ENCODE measurements at places on chromosomes 1 and 21.
A peak's percentile ranks its signal among the peaks of the same experiment; 100 is the strongest.

GRCh38 chr21:35340273-35340672 is 291.2 kb upstream of the RUNX1 start:
- no peak for DNase-seq

GRCh38 chr21:36738489-36739126 is 39.7 kb downstream of the SIM2 start:
- DNase-seq = no peak

DNA sequence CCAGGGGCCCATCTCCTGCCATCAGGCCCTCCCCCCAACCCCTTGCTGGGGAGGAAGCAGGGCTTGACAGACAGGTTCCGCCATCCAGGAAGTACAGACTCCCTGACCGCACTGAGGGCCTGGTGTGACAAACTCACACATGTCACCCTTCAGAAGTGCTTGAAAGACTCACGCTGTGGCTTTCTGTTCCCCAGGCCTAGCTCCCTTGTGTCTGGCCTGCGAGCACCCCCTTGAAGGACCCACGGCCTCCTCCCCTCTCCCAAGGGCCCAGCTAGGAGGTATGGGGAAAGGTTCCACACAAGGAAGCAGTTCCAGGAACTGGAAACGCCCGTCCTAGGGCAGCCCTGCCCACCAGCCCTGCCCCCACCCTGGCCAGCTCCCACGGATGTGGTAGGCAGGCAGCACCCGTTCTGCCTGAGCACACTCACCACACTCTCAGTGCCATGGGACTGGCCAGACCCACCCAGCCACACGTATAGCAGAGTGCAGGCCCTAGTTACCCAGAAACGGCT is 26.7 kb downstream of the SLC2A1 start:
- no peak for DNase-seq

GRCh38 chr1:95247607-95248006 is 13.6 kb downstream of the RWDD3 start:
- no peak for DNase-seq

- no peak for DNase-seq
These were observed 650.3 kb downstream of the AJAP1 start for GRCh38 chr1:5304702-5305101.

GRCh38 chr1:212625781-212626450 is 17.4 kb downstream of the ATF3 start:
- DNase-seq = no peak

DNA sequence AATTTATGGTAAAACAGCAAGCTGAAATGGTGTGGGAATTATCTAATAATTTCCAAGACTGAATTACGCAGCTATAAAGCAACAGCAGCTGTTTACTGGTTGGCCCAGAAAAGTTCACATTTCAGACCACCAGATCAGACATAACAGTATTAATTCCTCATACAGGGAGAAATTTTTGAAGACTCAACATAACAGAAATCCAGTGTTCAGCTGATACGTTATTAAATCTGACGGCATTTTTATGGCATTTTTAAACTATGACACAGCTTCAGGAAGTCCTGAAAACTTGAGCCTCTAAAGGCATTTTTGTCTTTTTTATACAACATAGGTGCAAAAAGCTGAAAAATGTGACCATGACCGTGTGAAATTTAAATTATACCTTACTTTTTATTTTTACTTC is 91.2 kb downstream of the APP start:
- no peak for DNase-seq

DNA sequence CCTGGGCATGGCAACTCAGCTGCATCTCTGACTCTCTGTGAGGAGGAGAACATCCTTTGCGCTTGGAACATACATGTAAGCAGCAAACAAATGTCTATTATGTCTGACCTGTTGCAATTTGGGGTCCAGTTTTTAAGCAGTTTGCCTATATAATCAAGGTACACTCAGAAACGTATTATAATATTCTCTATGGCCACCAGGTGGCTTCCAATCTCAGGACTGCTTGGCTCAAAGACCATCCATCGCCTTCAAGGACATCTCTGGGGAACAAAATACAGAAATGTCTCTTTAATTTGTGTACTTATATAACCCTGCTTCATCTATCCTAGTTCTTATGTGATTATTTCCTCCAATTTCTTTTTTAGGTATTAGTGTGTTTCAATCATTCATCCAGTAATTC is 227.2 kb downstream of the OLFM3 start:
- DNase-seq = no peak

- no peak for DNase-seq
These were observed 870.5 kb upstream of the CXADR start for GRCh38 chr21:16642353-16642752.

- DNase-seq = no peak
These were observed 47.4 kb downstream of the ZMYM1 start for GRCh38 chr1:35126546-35126945.

DNA sequence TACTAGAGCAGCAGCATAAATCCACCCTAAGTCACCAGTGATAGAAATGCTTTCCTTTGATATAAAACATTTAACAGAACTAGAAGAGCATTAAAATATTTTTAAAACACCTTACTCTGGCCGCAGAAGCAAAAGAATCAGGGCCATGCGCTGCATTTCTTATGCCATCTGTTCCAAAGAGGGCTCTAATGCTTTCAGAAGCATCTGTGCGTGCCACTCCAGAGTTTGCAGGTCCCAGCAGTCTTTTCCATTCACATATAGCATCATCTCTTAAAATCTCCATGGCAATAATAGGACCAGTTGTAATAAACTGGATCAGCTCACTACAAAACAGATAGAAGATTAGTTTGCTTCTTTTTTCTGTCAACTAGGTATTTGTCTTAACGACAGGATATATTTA is 69.2 kb downstream of the NME7 start:
- DNase-seq = no peak

- no peak for DNase-seq
These were observed 51.5 kb upstream of the WNT2B start for GRCh38 chr1:112457241-112457640.

GRCh38 chr21:15543473-15543872 is 186.3 kb upstream of the USP25 start:
- DNase-seq = no peak

DNA sequence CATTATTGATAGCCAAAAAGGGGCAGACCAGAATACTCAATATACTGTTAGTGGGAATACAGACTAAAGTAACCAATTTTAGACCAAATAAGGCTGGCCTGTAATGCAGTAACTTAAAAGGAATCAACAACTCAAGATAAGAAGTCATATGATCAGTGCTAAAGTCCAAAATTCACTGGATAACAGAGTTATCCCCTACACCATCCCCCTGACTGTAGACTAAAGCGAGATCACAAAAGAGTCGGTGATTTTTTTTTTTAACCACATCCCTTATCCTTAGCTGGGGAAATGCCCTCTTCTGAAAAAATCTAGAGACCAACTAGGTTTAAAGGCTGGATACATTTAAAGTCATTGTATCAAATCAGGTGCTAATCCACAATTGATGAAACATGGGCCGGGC is 7.7 kb downstream of the UBR4 start:
- DNase-seq = no peak

GRCh38 chr1:232593717-232594502 is 36.0 kb downstream of the SIPA1L2 start:
- no peak for DNase-seq

- no peak for DNase-seq
These were observed 87.7 kb downstream of the C4BPA start for GRCh38 chr1:207191776-207192175.

- no peak for DNase-seq
These were observed 2.0 kb upstream of the RCSD1 start for GRCh38 chr1:167627865-167628641.

GRCh38 chr21:27954543-27955165 is 987.8 kb upstream of the ADAMTS5 start:
- no peak for DNase-seq

DNA sequence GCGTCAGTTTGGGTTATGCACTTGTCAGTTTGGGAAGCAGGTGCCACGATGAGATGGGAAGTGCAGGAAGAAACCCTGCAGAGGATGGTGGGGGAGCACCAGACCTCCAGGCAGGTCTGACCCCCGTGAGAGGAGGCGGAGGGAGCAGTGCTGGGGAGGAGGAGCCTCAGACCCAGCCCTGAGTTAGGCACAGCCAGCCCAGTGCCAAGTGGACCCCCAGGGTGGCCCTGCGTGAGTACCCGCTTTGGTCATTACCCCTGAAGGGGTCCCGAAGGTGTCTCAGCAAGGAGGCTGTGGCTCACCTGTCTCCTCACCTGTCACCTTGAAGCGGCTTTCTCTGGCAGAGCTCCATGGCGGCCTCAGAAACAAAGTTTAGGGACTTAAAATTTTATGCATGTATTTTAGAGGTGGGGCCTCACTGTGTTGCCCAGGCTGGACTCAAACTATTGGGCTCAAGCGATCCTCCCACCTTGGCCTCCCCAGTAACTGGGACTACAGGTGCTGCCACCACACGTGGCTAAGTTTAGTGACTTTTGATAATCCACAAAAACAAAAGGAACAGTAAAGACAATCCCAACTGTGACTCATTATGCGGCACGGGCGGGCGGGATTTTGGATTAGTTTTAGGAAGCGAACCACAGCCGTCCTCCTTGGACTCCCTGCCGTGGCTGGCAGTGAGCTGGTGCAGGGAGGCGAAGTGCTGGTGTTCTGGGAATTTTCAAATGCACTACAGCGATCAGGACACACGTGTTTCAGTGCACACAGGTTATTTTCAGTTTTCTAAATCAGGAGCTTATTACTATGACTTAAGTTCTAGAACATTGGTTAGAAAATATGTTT is 4.7 kb downstream of the AGPAT3 start:
- no peak for DNase-seq

- no peak for DNase-seq
These were observed 19.7 kb upstream of the PGBD2 start for GRCh38 chr1:248886237-248886895.

GRCh38 chr1:167439301-167439988 is 78.9 kb downstream of the CD247 start:
- peak; percentile 33 for DNase-seq

DNA sequence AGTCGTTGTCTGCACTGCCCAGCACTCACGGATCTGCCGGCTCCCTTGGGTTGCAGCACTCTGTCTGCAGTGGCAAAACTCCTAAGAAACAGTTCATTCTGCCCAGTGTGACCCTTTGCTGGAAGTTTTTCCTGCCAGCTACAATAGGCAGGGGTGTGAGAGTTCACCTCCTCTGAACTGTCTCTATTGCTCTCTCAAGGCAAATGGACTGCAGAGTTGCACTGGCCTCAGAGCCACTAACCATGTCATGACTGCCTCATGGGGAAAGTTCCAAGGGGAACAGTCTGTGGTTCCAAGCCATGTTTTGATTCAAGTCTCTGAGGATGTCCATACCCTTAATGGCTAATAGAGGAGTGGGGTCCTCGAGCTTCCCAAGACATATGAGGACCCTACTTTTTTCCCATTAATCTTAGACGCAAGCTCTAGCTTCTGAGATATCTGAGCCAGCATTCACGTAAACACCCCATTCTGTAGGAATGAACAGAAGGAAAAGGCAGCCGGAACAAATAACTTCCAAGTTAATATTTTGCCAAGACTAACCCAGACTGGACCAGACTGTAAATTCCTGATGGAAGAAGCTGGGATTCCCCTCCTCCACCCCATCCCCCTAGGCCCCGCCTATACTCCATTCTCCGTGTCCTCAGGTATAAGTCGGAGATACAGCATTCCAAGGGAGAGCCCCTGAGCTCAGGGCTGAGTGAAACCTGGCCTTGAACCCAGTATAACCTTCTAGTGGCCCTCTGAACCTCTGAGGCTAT is 93.8 kb upstream of the AKT3 start:
- no peak for DNase-seq

DNA sequence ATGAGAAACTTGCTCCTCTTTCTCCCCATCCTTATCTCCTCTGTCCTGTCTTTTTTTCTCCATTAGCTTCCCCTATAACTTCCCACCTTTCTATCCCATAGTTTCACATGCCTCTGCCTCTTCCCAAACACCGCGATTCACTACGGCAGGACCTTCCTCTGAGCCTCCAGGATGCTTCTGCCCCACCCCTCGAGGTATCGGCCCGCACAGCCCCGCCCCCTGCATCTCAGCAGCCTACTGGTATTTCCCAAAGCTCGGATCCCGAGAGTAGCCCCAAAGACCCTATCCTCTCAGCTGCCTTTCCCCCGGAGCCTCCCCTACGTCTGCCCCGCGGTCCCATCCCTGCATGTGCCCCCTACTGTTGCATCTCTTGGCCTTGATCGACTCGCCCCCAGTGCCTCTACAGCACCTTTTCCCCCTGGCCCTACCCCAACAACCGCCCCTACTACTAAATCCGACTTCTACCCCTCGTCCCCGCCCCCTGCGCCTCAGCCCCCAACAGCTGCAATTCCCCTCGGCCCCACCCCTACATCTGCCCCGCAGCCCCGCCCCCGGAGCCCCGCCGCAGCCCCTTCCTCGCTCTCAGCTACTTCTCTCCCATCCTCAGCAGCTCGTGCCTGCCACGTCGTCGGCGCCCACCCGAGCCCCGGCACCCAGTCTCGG is 512 bp downstream of the PIAS3 start:
- DNase-seq = peak; percentile 46

GRCh38 chr1:229547542-229547941 is 11.0 kb downstream of the ABCB10 start:
- no peak for DNase-seq

DNA sequence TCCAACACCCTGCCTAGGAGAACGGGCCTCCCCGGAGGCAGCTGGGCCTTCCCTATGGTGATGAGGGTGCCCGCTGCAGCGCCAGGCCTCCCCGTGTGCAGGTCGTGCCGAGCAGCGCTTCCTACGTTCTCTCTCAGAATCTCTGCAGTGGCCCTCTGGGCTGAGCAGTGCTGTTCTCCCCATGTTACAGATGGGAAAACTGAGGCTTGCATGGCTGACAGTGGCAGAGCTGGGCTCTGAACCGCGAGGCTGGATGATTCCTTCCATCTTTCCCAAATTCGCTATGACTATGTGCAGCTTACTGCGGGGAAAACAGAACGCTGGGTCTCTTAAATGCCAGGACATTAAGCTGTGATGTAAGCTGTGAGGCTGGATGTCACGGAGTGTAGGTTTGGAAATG is 8.9 kb downstream of the KLHL21 start:
- no peak for DNase-seq

- DNase-seq = no peak
These were observed 50.2 kb upstream of the LRP8 start for GRCh38 chr1:53378061-53378460.

GRCh38 chr1:7771823-7772299 is 765 bp downstream of the VAMP3 start:
- DNase-seq = no peak

DNA sequence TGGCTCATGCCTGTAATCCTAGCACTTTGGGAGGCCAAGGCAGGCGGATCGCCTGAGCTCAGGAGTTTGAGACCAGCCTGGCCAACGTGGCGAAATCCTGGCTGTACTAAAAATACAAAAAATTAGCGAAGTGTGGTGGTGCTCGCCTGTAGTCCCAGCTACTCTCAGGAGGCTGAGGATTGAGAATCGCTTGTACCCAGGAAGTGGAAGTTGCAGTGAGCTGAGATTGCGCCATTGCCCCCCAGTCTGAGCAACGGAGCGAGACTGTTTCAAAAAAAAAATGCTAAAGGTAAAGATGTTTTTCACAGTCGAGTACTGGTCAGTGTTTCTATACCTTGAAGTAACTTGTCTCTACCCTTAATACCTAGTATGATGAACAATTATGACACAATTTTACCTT is 11.1 kb downstream of the GLRX2 start:
- no peak for DNase-seq

- no peak for DNase-seq
These were observed 6.5 kb upstream of the C1orf146 start for GRCh38 chr1:92211166-92211565.

All from nucleus accumbens (tissue), 56 donors.